ENCODE measurements at places on chromosomes 13 and 19.

GRCh38 chr13:65841156-65841555, 1389.0 kb downstream of the PCDH9 start:
- DNase-seq = no peak

DNA sequence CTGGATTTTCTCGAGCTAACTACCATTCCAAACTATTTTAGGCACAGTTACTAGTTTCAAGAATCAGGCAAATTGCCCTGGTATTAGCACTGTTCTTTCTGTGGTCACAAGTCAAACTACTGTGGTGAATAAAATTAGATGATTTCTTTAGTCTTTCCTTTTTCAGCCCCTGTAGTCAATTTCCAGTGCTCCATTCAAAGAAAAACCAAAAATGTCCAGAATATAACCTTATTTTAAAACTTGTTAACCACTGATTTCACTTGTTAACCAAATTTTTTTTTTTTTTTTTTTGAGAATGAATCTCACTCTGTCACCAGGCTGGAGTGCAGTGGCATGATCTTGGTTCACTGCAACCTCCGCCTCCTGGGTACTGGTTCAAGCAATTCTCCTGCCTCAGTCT, 50.6 kb upstream of the USPL1 start:
- DNase-seq = no peak

DNA sequence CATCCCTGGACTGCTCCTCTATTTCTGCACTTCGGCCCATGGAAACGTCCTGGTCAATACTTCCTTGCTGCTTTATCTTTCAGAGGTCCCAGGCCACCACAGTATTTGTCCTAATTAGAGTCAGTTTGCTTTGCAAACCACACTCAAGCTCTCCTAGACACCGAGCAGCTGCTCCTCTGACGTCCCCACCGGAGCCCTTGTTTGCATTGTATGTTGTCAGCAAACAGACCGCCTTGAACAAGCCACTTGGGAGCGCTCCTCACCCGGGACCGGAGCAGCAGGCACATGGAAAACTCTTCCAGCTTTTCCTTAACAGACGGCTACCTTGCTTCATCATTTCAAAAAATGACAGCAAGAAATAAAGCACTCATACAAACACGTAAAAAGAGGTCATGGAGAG, 51.5 kb upstream of the GTF3A start:
- no peak for DNase-seq

DNA sequence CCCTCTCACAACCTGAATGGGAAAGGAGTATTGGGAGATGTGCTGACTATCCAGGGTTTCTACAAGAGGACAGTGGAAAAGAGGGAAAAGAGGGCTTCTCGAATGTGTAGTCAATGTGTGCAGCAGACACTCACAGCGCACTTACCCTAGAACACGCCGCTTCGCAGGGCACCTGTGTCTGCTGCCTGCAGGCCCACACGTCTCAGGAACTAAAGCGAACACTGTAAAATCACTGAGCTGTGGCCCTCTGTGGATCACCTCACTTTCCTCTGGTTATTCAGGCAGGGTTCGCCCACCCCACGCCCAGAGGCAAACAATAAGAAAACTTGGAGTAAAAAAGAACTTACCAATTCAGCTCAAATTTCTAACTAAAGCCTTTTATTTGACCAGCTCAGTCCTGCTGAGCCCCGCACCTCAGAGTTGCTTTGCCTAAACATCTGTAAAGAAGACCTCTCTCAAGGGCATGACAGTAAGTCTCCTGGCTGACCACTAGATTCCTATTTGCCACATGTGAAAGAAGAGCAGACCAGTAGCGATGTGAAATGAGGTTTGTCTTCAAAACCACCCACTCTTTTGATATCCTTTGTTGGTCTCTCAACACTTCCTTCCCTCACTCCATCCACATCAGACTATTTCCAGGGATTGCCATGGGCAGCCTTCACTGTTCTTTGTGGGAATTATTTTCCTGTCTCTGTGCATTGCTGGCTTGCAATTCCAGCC, 19.3 kb upstream of the DOCK9 start:
- no peak for DNase-seq

DNA sequence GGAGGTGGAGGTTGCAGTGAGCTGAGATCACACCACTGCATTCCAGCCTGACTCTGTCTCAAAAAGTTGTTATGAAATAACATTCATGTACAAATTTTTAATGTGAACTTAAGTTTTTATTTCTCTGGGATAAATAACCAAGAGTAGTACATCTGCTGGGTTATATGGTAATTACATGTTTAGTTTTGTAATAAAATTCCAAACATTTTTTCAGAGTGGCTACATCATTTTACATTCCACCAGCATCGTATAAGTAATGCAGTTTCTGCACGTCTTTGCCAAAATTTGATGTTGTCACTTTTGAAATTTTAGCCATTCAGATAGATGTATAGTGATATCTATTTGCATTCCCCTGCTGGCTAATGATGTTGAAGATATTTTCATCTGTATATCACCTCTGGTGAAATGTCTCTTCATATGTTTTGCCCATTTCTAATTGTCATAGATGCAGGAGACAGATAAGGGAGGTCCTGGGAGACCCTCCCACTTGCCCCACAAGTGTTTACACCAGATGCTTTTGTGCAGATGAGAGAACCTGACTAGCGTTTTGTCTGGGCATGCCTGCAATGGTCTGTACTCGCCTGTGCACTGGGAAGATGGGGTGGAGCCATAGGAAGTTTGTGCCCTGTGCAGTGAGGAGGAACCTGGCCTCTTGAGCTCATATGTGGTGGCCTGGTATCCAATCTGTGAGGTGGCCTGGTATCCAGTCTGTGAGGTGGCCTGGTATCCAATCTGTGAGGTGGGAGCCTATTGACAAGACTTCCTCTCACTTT, 12.7 kb upstream of the KBTBD6 start:
- DNase-seq = no peak

DNA sequence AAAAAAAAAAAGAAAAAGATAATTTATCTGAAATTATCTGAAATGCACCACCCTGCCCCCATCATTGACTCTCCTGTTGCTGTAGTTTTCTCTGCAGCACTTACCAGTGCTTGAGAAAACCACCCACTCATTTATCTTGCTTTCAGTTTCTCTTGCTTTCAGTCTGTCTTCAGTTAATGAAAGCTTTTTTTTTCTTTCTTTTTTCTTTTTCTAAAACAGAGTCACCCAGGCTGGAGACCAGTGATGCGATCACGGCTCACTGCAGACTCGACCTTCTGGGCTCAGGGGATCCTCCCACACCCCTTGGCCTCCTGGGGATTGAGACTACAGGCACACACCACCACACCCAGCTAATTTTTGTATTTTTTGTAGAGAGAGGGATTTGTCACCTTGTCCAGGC, 4.3 kb upstream of the ACP5 start:
- DNase-seq = peak; percentile 46

- peak; percentile 90 for DNase-seq
These were observed 13.6 kb downstream of the CFD start for GRCh38 chr19:873084-873483.

DNA sequence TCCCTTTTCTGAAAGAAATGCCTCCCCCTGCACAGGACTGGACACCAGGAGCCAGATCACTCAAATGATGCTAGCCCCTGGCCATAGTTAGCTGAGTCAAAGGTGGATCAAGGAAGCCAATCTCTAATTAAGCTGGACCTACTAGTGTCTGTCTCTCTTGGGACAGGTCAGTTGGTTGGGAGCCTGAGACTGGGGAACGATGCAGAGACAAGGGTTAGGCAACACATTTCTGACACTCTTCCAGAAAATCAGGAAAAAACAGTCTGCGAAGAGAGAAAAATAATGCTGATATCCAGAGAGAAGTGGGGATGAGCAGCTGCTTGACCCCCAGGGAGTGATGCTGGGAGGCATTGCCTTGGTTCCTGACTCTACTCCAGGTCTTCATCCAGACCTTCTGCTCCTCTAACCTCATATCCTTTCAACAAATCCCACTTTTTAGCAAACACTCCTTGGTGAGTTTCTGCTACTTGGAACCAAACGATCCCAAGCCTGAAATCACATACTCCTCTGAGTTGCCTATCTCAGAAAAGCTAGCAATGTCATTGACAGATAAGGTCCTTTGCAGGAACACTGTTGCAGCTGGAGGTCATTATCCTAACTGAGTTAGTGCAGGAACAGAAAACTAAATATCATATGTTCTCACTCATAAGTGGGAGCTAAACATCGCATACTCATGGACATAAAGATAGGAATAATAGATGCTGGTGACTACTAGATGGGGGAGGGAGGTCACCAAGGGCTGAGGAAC, 369.7 kb downstream of the COG6 start:
- DNase-seq = no peak

GRCh38 chr19:5916181-5916708, 2.2 kb downstream of the CAPS start:
- no peak for DNase-seq

DNA sequence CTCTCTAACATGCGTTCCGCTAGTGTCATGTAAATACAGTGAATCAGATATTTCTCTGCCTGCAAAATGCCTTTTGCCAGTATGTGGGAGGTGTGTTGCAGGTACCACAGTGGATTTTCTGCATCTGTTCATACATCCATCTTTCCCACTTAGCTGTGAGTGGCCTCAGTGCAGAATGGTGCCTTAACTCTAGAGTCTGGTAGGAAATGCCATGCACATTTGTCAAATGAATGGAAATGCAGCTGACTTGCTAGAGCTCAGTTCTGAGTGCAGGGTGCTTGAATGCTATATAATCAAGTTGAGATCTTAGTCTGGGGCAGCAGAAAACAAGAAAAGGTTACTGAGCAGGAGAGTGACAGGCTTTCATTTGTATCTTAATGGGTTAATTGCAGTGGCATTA, 68.2 kb downstream of the LRCH1 start:
- DNase-seq = no peak

DNA sequence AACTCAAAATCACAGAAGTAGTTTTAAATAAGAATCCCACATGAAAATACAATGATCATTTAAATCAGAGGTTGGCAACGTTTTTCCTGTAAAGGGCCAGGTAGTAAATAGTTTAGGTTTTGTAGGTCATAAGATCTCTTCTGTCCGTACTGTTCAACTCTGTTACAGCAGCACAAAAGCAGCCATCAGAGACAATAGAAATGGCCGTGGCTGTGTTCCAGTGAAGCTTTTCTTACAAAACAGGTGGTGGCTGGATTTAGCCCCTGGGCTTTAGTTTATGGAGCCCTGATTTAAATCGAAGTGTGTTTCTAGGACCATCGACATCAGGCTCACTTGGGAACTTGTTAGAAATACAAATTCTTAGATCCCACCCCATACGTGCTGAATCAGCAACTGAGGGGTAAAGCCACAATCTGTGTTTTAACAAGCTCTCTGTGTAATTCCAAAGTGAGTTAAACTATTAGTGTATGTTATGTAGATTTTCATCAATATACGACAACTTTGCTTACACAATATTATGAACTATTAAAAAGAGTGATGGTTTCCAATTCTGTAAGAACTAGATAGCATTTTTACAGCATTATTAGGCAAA, 54.8 kb upstream of the MIR17HG start:
- DNase-seq = no peak

GRCh38 chr19:42132030-42132628, at the start of gene POU2F2:
Gene POU2F2 (minus strand): TSS chr19:42132446. CDS start chr19:42132411, 35 bp downstream.
- DNase-seq = peak; percentile 51

GRCh38 chr13:73520566-73521289, 461.9 kb downstream of the KLF5 start:
- DNase-seq = no peak

GRCh38 chr19:1453525-1454364, 3.8 kb downstream of the APC2 start:
- DNase-seq = no peak

DNA sequence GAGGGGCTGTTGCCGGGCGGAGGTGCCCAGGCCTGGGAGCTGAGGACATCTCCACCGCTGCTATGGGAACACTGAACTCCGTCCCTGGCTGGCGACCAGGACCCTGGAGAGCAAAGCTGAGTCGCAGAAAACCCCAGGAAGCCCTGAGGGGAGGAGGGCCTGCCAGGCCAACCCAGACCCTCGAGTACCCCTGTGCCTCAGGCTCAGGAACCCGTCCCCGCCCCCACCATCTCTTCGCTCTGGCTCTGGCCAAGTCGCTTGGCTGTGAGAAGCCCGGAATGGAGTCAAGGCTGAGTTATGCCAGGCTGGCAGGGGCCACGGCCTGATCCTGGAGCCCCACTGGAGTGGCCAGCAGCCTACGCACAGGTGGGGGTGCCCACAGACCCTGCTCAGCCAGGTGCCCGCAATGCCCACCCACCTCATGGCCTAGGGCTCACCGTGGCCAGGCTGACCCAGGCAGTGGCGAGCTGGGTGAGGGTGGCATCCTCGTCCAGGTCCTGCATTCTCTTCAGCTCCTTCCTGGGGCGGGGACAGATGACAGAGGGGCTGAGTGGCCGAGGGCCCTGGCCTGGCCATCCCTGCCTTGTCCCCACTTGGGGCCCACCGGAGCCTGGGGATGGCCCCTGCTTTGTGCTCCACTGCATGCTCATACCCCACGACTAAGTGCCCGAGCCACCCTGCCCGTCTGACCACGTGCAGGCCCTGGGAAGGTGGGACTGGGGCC, 8.5 kb upstream of the CERS1 start:
- no peak for DNase-seq

DNA sequence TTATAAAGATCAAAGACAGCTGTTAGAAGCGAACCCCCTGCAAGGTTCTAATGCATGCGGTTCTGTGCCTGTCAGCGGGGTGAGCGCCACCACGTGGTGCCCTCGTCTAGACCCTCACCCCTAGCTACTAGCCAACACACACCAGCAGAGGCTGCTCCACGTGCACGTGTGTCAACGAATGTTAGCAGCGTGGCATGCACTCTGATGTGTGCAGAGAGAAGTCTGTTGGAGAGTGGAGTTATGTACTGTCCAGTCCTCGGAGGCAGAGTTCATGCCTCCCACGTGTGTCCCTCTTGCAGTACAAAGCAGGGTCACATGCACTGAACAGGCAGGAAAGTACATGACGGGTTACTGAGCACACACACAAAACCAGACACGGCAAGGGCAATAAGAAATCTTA, 75.0 kb upstream of the SLC15A1 start:
- peak; percentile 5 for DNase-seq

DNA sequence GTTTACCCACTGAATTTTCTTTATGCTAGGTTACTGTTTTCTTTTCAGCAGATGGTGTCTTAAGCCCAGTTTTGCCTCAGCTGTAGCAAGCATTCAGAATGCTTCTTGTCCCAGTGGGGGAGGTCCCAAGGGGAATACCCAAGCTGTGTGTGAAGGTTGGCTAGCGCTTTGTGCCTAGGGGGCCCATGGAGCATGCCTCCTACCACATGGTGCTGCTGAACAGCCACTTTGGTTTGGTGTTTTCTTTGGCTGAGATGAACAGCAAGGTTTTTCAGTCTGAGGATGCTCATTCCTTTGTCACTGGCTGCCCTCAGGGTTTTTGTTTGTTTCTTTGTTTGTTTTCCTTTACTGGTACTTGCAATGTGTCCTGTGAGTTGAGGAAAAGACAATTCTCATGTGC, 99.0 kb downstream of the PCDH20 start:
- no peak for DNase-seq

- no peak for DNase-seq
These were observed 33.2 kb upstream of the TEX29 start for GRCh38 chr13:111287201-111287600.

- DNase-seq = no peak
These were observed 52.4 kb upstream of the UBL3 start for GRCh38 chr13:29902632-29903305.

DNA sequence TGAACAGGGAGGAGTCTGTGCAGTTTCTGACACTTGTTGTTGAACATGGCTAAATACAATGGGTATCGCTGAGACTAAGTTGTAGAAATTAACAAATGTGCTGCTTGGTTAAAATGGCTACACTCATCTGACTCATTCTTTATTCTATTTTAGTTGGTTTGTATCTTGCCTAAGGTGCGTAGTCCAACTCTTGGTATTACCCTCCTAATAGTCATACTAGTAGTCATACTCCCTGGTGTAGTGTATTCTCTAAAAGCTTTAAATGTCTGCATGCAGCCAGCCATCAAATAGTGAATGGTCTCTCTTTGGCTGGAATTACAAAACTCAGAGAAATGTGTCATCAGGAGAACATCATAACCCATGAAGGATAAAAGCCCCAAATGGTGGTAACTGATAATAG, 16.1 kb downstream of the CEACAM6 start:
- DNase-seq = no peak
